ENCODE measurements at places on chromosomes 12 and 14.

GRCh38 chr12:96570579-96570978 lies 81.2 kb downstream of the CFAP54 start:
- DNase-seq, result no peak

- no peak for DNase-seq
These were observed 177.8 kb downstream of the GXYLT1 start for GRCh38 chr12:41966916-41967315.

GRCh38 chr14:63857466-63858030 lies 4.7 kb downstream of the SYNE2 start:
- no peak for DNase-seq

- DNase-seq, result no peak
These were observed 59.5 kb downstream of the ITPR2 start for GRCh38 chr12:26773313-26774104.

GRCh38 chr12:122243965-122244364 lies 18.1 kb upstream of the DIABLO start:
- no peak for DNase-seq

DNA sequence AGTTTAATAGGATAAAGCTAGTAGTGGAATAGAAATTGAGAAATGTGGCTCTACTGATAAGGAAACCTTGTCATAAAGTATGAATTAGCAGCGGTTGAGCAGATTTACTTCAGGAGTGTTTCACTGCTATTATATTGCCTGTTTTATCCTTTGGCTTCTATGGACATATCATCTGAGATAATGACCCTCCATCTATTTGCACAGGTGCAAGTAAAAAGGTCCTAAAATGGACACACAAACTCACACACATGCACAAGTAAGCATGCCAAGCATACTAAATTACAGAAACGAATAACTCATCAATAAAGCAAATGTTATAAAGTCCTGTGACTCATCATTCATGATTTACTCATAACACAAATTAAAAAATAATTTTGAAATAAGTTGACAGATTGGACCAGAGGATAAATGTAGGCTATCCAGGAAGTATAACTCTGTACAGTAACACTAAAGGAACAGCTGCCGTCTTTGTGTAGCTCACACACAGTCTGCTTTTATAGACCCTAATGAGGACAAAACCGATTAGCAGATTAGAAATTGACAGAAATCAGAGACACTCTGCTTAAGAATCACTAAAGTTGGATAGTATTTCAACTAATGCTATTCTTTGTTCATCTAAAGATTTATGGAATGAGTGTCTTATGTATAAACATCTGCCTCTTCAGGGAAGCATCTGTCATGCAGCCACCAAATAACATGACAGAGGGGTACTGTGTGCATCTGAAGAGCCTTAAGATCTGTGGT lies 73.9 kb downstream of the SYT1 start:
- no peak for DNase-seq

- no peak for DNase-seq
These were observed 52.1 kb downstream of the AVPR1A start for GRCh38 chr12:63098851-63099250.

DNA sequence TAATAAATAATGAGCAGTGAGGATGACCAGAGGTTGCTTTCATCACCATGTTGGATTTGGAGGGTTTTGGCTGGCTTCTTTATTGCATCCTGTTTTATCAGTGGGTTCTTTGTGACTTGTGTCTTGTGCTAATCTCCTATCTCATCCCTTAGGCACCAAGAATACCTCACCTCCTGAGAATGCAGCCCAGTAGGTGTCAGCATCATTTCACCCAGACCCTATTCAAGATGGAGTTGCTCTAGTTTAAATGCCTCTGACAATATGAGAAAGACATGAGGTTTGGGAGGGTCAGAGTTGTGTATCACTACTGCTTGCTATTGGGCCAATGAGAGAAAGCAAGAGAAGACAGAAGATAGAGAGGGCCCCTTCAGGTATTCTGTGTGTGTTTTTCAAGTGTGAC lies 592.2 kb downstream of the ETNK1 start:
- DNase-seq, result no peak

DNA sequence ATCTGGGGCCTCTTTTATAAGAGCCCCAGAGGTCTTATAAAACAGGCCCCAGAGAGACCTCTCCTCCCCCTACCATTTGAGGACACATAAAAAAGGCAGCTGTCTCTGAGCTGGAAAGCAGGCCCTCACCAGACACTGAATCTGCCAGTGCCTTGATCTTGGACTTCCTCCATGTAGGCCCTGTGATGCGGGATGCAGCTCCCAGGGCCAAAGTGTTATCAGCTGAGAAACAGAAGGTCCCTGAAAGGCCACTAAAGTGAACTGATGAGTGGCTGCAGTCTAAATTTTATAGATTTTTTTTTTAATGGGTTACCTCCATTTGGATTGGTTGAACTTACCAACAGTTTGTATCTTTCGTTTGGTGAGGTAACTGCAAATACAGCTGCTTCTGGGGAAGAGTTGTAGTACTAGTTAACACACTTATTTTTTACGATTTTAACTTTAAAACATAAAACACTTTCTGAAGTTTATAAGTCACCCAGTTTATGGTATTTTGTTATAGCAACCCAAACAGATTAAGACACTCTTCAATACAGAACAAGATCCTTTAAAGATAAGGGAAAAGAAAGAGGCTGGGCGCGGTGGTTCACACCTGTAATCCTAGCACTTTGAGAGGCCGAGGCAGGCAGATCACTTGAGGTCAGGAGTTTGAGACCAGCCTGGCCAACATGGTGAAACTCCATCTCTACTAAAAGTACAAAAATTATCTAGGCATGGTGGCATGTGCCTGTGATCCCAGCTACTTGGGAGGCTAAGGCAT lies 5.6 kb upstream of the GUCY2C start:
- DNase-seq, result no peak

GRCh38 chr14:61531465-61532122 lies 163.7 kb upstream of the HIF1A start:
- no peak for DNase-seq

GRCh38 chr12:90020436-90020835 lies 311.8 kb upstream of the ATP2B1 start:
- DNase-seq, result no peak

GRCh38 chr14:100375963-100376735 lies 53.0 kb downstream of the SLC25A47 start:
- peak; percentile 90 for DNase-seq

- DNase-seq, result no peak
These were observed at the start of gene HSPB8 for GRCh38 chr12:119178544-119179334. TSS of gene HSPB8 (plus strand) at chr12:119178931. CDS start at chr12:119179313, 382 bp downstream.

DNA sequence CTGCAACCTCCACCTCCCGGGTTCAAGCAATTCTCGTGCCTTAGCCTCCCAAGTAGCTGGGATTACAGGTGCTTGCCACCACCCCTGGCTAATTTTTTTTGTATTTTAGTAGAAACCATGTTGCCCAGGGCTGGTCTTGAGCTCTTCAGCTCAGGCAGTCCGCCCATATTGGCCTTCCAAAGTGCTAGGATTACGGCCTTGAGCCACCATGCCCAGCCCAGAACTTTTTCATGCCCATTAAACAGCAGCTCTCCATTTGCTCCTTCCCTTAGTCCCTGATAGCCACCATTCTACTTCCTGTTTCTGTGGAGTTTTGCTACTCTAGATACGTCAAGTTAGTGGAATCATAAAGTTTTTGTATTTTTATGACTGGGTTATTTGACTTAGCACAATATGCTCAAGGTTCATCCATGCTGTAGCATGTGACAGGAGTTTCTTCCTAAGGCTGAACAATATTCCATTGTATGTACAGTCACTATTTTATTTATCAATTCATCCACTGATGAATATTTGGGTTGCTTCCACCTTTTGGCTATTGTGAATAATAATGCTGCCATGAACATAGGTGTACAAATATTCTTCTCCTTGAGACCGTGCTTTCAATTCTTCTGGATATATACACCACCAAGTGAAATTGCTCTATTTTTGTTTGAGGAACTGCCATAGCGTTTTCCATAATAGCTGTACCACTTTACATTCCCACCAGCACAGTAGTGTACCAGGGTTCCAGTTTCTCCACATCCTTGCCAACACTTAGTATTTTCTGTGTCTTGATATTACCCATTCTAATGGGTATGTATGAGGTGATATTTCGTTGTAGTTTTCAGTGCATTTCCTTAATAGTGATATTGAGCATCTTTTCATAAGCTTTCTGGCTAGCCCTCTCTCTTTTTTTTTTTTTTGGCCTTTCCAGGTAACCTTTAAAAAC lies 15.0 kb downstream of the ATF1 start:
- DNase-seq, result no peak

DNA sequence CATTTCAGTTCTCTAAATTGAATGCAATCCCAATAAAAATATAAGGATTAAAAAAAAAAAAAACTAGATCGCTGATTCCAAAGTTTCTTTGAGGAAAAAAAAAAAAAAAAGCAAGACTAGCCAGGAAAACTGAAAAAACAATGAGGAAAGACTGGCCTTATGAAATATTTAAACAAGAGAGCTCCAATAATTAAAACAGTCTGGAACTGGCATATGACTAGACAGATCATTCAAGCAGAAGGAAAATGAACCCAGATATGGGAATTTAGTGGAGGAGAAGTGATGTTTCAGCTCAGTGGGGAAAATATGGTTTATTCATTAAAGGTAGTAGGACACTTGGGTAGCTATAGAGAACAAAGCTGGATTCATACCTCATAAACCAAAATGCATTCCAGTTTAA lies 42.0 kb upstream of the TBC1D15 start:
- no peak for DNase-seq

GRCh38 chr12:4386801-4387200 lies 7.3 kb upstream of the FGF23 start:
- no peak for DNase-seq

DNA sequence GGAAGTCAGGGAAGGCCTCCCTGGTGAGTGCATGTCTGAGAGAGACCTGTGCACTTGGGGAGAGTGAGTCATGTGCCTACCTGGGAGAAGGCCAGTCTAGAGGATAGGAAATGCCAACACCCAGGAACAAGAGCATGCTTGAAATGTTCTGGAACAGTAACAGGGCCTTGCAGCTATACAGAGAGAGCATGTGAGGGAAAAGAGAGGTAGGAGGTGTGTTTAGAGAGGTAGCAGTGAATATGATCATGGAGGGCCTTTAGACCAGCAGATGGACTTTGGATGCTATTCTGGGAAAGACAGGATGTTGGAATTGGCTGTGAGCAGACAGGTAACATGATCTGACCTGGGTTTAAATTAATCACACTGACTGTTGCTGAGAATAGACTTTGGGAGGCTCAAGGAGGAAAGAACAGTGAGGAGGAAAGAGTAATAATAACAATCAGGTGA lies 1143.6 kb downstream of the FLRT2 start:
- DNase-seq, result no peak

DNA sequence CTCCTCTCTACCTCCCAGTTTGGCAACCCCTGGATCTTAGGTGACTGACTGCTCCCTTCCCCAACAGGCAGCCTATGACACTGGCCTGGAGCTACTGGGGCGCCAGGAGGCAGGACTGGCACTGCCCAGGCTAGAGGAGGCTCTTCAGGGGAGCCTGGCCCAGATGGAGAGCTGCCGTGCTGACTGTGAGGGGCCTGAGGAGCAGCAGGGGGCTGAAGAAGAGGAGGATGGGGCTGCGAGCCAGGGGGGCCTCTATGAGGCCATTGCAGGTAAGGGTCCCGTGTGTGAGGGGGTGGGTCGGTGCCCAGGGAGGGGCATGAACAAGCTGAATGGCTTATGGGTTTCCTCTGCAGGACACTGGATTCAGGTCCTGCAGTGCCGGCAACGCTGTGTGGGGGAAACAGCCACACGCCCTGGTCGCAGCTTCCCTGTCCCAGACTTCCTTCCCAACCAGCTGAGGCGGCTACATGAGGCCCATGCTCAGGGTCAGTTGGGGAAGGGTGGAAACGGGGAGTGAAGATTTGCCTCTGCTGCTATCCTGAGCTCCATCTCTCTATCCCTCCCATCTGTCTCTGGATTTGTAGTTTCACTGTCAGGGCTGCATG lies 2.2 kb downstream of the P3H3 start:
- DNase-seq, result no peak

DNA sequence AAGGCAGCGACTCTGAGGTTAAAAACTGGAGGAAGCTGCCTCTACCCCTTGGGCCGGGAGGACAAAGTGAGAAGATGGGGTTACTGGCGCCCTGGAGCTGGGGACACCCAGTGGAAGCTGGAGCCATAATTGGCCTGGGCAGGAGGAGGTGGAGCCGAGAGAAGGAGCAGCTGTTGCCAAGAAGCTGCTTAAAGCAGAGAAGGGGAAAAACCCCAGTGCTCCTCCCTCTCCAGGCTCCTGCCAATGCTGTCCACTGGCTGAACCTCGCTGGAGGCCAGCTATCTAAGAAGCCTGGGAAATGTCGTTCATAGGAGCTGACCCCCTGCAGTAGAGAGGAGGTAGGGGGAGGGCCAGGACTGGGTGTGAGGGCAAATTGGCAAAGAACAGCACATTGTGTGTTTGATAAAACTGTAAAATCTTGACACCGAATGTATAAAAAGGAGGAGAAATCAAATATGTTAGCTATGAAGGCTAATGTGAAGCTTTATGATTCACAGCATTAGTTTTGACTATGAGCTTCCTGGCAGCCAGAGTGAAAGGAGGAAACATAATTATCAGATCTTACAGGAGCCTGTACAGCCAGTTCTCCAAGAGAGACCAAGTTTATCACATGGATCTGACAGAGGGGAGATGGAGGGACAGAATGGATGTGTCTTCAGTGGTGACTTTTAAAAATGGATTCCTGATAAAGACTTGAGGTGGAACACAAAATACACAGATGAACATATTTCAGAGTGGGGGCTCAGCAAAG lies 9.5 kb downstream of the HHIPL1 start:
- no peak for DNase-seq

DNA sequence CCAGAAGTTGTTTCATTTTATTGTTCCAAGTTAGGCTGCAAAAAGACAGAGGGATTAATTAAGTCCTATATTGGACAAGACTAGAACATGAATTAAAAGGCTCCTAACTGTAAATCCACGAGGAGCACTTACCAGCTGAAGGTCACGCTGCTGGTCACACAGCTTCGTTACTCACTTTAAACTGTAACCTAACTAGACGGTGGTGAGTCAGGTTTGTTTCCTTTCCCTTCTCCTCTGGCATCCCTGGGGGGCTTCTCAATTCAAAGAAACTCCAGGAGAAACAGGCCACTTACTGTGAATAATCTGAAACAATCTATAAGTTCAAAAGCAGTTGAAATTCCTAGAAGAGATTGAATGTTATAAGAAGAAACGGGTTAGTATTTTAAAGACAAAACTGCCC lies 331.4 kb downstream of the BCAT1 start:
- DNase-seq, result no peak
